Activated naive CD4-positive, alpha-beta T cell treated with anti-CD3 and anti-CD28 coated beads, Interleukin-2, amount 50 U/mL, for 72 hours (primary cell): ENCODE measurements at places on chromosomes 3 and 15.

- peak; percentile 28 for DNase-seq
Measured at GRCh38 chr15:94287794-94288246, 56.5 kb downstream of the MCTP2 start.

DNA sequence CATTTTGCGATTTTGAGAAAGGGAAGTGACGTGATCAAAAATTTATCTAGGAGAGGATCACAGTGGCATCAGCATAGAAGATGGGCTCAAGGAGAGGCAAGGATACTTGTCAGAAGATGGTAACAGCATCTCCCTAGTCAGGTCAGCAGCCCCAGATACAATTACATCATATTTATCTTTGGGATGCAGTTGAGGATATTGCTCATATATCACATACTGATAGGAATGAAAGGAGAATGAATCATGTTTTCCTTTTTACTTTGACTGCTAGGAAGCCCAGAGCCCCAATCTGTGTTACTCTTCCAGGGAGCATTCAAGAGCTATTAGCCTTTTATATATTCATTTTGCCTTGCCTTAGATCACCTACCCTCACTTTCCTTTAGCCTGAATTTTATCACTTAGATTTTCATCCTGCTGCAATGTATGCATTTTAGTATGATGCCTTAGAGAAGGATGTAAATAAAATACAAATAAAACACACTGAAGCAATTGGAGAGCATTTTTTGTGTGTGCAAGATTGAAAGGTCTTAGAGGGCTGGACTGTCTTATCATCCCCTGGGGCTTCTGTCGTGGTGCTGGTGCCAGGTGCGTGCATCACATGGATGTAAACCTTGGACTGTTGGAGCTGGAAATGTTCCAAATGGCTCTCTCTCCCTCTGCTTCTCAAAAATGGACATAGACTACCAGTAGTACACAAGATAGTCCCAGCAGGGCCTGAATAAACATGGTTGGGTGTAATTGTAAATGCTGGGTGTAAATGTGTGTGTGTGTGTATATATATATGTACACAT lies 40.3 kb downstream of the CORO2B start:
- DNase-seq, result no peak

GRCh38 chr3:20396335-20396734 lies 210.3 kb upstream of the SGO1 start:
- no peak for DNase-seq

DNA sequence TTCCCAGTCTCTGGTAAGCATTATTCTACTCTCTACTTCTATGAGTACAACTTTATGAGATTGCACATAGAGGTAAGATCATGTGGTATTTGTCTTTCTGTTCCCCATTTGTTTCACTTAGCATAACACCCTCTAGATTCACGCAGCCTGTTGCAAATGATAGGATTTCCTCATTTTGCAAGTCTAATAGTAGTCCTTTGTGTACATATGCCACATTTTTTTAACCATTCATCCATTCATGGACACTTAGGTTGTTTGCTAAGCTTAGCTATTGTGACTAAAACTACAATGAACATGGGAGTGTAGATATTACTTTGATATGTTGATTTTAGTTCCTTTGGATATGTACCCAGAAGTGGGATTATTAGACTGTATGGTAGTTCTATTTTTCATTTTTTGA lies 717.9 kb upstream of the ALCAM start:
- no peak for DNase-seq

DNA sequence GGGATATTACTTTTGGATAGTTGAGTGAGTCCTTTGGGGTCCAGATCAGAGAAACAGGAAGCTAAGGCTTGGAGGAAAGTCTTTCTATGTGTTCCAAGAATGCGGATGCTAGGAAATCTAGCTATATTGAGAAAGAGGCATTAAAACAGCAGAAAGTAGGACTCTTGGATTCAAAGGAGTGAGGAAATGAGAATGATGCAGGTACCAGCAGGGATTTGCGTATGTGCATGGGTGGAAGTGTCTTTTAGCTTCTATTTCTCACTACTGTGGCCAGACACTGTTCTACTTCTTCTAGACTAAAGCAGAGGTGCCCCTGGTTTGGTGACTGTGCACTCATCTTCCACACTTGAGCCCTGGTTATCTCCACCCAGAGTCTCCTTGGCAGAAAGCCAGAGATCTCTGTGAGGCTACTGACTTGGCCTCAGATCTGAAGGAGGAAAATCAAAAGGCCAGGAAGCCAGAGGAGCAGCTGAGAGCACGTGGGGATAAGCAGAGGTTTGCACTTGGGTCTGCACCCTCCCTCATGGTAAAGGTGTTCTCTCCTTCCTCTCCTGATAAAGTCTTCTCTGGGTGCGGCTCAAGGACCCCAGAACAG lies 44.3 kb downstream of the ATP2B2 start:
- DNase-seq, result no peak

- no peak for DNase-seq
Measured at GRCh38 chr3:44960387-44961026, 15.5 kb downstream of the ZDHHC3 start.

DNA sequence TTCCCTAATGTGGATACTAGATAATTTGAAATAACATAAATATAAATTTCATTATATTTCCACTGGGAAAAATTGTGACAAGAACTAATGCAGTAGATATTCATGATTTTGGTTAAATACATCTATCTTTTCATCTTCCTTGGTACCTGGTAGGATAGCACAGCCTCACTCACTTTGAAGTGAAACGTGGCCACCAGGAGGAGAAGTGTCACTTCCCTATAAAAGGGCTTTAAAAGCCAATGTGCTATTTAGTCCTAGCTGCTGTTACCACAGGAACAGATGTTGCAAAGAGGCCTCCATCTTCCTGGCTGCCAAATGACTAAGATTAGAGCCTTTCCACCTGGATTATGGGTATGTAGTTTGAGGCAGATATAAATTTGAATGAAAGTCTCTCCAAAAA lies 140.0 kb downstream of the PLOD2 start:
- DNase-seq, result no peak

GRCh38 chr3:173013219-173013832 lies 127.7 kb downstream of the SPATA16 start:
- DNase-seq, result no peak

DNA sequence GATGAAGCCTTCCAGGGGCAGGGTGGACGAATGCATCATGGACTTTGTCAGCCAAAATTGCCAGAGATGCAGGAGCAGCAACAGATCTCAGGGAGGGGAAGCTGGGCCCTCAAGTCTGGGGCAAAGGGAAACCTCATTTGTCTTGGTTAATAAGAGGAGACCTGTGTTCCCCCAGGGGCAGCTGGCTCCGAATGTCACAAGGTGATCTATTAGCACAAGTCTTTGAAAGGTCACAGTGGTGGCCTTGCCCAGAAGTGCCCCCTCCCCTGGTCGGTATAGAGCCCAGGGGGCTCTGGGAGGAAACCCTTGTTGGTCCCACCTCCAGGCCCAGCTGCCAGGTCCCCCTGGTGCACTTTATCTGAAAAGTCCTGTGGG lies 46.2 kb downstream of the ABTB1 start:
- no peak for DNase-seq

GRCh38 chr3:78818161-78818985 lies 949.4 kb downstream of the ROBO1 start:
- no peak for DNase-seq

DNA sequence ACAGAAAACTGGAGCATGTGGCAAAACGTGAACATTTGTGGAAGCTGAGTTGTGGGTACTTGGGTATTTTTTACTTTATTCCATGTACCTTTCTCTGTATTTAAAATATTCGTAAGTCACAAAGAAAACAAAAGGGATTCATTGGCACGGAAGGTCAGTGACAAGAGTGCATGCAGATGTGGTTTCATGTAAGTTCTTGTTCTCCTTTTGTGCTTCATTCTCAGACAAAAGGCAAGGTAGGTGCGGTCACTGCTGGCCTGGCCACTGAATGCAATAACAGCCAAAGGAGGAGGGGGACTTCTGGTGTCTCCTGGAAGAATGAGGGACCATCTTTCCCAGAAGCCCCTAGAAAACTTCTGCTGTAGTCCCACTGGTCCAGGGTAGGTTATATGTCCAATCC lies 200.0 kb upstream of the TOPAZ1 start:
- no peak for DNase-seq

DNA sequence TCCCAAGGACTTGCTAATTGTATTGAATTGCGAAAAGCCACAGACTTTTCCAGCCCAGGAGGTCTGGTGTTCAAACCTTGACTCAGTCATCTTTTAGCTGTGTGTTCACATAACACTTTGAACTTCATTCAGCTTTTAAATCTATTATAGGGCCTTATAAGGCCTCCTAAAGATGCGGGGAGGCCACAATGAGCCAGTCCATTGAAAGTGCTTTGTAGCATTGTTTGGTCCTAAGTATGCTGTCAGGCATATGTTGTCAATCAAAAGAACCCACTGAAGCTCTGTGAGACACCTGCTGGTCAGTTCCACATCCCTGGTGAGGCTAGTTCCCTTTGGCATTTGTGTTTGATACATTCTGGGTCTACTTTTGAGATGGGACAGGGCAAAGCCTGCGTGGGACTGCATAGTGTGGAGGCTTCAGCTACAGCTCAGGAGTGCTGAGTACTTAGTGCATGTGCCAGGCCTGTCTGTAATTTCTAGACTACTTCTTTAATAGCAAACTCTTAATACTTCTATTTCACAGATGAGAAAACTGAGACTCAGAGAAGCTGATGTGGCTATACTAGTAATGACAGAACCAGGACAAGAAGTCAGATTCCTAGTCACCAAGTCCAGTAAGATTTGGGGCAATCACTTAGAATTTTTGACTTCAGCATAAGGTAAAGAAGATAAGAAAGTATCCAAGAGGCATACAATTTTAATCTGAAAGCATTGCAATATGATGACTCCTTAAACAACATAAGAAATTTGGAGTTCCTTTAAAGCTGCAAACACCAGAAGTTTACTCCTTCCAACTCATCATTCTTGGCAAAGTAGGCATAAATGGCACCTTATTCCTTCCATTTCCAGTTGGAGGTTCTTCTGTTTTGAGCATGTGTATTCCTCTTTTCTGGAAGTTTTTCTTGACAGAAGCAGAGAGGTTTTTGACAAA lies 213.0 kb downstream of the PDCD6IP start:
- no peak for DNase-seq

DNA sequence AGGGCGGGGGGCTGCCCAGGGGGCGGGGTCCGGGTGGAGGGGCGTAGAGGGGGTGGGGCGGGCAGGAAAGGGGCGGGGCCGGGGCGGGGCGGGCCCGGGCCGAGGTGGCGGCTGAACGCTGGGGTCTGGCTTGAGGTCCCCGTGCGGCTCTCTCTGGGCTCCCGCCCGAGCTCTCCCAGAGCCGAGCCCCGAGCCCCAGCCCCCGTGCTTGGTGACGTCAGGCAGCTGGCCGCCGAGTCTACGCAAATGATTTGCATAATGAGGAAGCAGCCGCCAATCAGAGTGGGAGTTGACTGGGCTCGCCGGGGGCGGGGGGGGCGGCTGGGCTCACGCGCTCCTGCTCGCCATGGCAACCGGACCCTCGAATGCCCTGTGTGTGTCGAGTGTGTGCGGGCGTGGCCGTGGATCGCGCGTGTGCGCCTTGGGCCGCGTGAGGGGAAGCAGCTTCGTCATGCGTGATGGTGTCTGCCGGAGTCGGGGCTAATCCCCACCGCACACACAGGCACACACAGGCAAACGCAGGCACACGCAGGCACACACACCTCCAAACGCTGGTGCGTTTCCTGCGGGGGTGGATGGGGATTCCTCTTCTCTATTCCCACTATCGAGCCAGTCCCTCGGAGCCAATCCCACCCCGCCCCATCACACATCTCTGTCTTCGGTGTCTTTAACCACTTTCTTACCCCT lies at the start of gene CELF6:
Gene CELF6 (minus strand): TSS at position 173 of the 687 bp plus-strand sequence. CDS start 283 bp downstream, outside the sequence.
- DNase-seq, result peak; percentile 70

- DNase-seq, result no peak
Measured at GRCh38 chr3:72048873-72049272, 263.9 kb upstream of the PROK2 start.

DNA sequence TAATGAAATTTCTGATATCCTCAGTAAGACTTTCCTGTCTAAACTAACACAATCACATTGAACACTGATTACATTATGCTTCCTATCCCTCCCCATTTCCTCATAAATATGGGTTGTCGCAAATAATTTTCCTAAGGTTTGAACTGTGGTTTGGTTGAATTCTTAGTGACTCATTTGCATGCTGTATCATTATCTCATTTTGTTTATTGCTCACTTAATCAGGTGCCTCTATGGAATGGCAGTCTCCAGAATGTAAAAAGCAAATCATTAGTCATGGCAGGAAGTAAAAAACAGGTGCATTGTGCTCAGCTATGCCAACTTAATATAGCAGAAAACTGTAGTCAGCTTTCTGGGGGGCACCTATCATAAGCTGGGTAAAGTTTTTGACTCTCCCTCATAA lies 216.0 kb upstream of the ZBTB20 start:
- no peak for DNase-seq

DNA sequence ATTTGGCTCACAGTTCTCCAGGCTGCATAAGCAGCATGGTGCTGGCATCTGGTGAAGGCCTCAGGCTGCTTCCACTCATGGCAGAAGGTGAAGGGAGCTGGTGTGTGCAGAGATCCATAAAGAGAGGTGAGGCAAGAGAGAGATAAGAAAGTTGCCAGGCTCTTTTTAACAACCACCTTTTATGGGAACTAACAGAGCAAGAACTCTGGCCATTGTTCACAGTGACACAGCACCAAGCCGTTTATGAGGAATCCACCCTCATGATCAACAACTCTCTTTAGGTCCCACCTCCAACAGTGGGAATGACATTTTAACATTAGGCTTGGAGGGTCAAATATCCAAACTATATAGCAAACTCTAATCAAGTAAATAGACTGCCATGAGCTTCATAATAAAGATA lies 557.2 kb upstream of the SUCLG2 start:
- no peak for DNase-seq

- no peak for DNase-seq
Measured at GRCh38 chr3:195705081-195705991, 15.4 kb upstream of the MUC20 start.

DNA sequence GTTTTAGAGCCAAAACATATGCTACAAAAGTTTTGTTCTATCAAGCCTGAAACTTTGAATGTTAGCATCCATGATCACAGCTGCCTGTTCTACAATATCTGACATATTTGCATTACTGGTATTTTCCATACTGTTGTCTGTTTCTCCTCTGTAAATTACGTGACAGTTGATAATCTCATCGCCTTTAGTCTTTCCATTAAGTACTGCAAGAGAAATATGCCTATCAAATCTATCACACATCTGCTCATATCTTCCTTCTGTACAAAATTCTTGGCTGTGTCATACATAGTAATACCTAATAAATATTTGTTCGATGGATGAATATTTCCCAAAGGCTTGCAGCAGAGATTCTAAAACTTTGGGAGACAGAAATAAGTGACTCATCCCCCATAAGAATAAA lies 717.3 kb downstream of the OTOL1 start:
- DNase-seq, result no peak

- DNase-seq, result no peak
Measured at GRCh38 chr3:21645121-21645897, 105.7 kb downstream of the ZNF385D start.
